ENCODE measurements at places on chromosomes 16 and 17.

GRCh38 chr16:2492292-2492691 is 17.4 kb downstream of the TBC1D24 start:
- DNase-seq = no peak

- DNase-seq = no peak
Observed at GRCh38 chr17:17868641-17869522, 32.1 kb upstream of the SREBF1 start.

DNA sequence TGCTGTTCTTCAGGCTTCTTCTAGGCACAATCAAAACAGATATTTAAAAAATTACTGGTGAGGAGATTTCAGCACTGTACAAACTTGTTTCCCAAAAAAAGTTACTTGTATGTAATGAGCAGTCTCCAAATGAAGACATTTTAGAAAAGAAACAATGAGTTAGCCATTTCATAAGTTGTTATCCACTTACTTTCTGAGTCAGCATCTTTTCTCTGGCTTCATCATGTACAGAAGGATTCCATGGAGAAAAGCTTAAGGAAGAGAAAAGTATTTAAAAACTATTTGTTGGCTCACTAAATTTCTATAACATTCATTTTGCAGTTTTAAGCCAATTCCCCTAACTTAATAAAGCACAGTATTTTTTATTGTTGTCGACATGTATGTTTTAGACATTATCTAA is 10.5 kb downstream of the AKTIP start:
- DNase-seq = no peak

DNA sequence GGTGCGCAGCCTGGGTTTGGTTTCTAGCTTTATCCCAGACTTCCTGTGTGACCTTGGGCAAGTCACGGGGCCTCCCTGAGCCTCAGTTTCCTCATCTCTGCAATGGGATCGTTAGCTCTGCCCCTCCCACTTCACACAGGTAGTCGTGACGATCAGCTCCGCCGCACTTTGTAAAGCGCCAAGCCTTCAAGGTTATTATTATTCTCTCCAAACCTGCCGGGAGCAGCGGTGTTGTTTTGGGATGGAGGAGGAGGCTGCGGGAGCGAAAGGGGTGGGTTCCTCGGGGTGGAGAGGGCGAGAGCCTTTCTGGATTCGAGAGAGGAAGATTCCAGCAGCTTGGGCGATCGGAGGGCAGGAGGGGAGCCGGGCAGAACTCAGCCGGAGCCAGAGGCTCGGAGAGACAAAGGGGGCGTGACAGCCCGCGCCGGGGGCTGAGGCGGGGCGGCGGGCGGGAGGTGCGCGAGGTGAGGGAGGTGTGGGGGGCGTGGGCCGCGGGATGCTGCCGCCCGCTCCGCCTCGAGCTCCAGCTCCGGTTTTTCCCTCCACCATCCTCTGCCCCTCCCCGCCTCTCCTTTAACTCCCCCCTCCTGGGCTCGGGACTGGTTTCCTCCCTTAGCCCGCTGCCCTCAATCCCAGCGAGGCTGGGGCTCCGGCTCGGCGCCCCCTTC is at the start of gene EFNB3:
Gene EFNB3 (plus strand): TSS at position 602 of the 668 bp plus-strand sequence. CDS start 397 bp downstream, outside the sequence.
- no peak for DNase-seq

- DNase-seq = no peak
Observed at GRCh38 chr17:75096082-75096625, 8.4 kb downstream of the SLC16A5 start.

- peak; percentile 25 for DNase-seq
Observed at GRCh38 chr17:1055751-1056645, 59.1 kb downstream of the TIMM22 start.

GRCh38 chr17:62643496-62643895 is 16.0 kb downstream of the MRC2 start:
- no peak for DNase-seq

DNA sequence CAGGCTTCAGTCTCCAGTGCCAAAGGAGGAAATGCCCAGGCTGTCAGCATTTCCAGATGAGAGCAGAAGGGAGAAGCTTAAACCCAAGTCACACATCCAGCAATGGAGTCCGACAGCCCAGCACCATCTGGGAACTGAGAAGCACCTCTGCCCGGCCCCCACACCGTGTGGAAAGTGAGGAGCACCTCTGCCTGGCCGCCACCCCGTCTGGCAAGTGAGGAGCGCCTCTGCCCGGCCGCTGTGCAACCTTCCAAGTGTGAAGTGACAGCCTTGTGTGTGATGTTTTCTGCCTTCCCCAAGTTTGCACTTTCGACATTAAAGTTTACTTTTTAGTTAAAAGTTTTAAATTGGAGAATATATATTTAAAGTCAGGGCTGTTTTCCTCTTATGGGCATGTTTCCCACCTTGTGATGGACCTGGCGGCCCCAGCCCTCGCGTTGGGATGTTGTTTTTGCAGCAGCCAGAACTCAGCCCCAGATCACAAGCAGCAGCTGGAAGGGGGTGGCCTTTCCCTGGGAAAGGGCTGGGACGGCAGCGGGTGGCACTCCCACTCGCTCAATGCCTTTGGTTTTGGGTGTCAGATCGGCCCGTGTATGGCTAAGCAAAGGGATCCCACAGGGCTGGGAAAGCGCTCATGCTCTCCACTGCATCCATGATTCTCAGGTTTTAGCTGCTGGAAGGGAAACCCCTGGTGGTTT is 7.2 kb downstream of the CCDC137 start:
- DNase-seq = no peak

DNA sequence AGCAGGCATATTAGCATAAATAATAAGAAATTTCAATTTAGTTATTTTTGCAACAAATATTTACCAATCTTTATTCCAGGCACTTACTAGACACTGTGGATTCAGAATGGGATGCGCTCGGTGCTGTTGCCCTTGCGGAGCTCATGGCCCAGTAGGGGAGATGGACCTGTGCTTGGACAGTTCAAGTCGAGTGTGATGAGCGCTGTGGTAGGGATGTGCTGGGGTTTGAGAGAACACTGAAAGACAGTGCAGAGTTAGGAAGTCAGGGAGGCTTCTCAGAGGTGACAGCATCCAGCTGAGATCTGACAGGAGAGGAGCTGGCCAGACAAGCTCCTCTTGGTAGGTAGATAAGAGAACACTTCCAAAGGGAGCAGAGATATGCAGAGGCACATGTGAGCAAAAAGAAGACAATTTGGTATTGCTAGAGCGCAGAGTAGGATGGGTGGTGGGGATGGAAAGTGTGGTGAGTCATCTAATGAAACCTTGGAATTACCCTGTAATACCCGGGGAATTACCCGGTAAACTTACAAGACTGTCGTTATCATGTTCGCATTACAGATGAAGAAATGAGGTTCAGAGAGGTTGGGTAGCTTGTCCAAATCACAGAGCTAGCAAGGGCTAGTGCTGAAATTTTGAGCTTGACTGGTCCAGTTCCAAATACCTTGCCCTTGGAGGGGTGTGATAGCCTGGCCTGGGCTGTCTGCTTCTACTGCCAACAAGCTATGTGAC is 298.1 kb upstream of the N4BP1 start:
- no peak for DNase-seq

DNA sequence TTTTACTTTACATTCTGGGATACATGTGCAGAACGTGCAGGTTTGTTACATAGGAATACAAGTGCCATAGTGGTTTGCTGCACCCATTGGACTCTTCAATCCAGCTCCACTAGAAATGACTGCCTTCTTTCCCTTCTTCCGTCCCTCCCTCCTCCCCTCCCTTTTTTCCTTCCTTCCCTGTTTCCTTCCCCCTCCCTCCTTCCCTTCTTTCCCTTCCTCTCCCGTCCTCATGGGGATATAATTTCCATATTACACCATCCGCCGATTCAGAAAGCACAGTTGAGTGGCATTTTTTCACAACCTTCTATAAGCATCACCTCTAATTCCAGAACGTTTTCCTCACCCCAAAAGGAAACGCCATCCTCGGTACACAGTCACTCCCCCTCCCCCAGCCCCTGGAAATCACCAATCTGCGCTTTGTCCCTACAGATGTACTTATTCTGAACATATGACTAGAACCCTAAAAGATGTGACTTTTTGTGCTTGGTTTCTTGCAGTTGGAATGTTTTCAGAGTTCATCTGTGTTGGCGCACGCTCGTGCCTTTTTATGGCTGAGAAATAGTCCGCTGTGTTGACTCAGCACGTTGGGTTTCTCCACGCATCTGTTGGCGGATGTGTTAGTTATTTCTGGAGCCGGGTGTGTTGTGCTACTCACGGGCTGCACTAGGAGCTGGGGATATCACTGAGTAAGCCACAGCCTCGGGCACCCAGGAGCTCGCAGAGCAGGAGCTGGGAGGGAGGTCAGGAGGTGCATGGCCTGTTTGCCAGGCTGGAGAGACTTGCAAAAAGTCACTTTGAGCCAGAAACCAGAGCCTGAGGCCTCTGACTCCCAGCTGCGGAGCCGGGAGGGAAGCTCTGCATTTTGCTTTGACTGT is 336.4 kb downstream of the SEC14L1 start:
- DNase-seq = no peak

- no peak for DNase-seq
Observed at GRCh38 chr17:45284176-45285140, 22.6 kb upstream of the SPATA32 start.

DNA sequence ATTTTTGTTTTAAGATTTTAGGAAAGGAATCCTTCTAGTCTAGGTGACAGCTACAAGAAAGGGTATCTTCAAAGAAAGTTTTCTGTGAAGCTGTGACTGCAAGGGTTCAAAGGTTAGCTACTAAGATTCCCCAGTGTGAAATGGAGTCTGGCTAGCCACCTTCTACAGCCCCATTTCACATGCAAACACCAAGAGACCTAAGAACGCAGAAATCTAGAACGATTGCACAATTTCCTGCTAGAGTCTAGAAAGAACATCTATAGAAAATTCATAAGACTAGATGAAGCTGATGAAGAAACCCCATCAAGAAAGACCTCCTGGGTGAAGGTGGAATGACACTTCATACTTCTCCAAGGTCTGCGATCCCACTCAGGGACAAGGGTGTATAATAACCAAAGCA is 77.1 kb downstream of the STX8 start:
- DNase-seq = no peak

DNA sequence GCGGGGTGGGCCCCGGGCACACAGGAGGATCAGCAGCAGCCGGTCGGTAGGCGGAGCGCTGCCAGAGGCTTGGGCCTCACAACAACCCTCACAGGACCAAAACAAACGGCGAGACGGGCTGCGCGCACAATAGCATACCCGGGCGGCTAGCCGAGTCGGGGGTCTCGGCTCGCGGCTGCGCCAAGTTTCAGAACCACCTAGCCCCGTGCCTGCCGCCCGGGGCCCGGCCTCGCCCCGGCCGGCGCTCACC is 732 bp downstream of the ULK2 start:
- DNase-seq = no peak

- DNase-seq = no peak
Observed at GRCh38 chr17:179781-180380, 1.6 kb downstream of the DOC2B start.

GRCh38 chr17:13509527-13509926 is 92.2 kb downstream of the HS3ST3A1 start:
- no peak for DNase-seq

GRCh38 chr17:38885044-38885727 is 15.3 kb downstream of the LASP1 start:
- no peak for DNase-seq

GRCh38 chr17:42642336-42642735 is 16.7 kb upstream of the TUBG2 start:
- DNase-seq = no peak

DNA sequence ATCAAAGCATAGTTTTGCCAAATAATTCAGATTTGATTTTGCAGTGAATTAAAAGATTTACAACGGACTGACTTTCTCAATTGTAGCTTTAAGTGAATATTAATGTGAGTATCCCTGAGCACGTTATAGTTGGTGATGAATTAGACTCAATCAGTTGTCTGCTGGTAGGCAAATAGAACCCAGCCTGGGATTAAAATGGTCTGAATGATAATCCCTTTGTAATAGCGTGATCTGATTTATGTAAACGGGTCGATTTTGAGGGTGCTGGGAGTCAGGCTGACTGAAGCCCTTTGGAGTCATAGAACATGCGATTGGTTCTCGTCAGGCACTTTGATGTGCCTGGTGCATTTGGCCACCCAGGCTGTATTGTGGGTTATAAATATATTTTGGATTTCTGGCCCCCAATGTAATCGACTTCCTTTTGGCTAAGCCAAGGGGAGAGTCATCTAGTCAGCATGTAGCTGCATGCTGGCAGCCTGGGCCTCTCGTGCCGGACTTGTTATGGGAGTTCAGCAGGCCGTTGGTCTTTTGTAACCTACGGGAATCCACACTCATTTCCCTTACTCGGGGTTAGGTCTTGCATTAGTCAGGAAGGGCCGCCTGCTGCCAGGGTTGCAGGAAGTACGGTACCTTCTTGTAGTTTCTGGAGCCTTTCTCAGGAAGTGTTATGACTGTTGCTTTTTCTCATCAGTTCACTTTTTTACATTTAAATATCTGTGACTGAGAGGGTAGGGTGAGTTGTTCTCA is 5.4 kb downstream of the PGS1 start:
- DNase-seq = peak; percentile 74

DNA sequence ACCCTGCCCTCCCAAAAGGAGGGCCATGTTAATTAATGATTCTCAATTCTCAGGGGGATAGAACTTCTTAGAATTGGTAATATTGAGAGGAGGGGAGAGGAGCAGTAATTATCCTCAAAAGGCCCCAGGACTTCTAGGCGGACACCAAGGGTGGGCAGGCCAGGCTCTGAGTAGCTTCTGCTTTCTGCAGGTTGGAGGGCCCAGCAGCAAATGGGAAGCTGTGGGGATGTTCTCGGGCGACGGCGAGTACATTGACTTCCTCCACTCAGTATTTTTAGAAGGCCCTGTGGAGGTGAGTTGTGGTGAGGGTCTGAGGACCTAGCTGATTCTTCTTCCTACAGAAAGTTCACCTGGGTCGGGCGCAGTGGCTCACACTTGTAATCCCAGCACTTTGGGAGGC is 57.5 kb downstream of the DNAH2 start:
- no peak for DNase-seq

DNA sequence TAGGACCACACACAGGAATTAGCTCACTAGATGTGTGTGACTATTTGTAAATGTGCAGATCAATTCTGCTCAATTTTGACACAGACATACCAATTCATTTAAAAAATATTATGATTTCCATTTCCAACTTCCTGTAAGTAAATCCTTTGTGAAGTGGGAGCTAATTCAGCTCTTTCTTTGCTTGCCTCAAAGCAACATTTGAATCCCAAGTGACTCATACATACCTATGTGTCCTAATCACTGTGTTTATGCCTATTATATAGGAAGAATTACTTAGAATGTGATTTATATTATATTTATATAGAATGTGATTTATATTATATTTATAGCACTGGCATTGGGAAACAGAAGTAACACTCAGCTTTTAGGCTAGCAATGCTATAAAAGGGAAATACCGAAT is 195.9 kb upstream of the C17orf78 start:
- DNase-seq = no peak

GRCh38 chr16:2866431-2866830 is 8.5 kb upstream of the PRSS22 start:
- no peak for DNase-seq
